ENCODE measurements at places on chromosomes 2 and 18. TPM values are rescaled to one million over a fixed set of nuclear protein-coding genes. Genes with fewer than 3 reads are reported as not detected.

Gene POTEJ
- not detected for total RNA-seq

Gene SULT1C4
- not detected for total RNA-seq

DNA sequence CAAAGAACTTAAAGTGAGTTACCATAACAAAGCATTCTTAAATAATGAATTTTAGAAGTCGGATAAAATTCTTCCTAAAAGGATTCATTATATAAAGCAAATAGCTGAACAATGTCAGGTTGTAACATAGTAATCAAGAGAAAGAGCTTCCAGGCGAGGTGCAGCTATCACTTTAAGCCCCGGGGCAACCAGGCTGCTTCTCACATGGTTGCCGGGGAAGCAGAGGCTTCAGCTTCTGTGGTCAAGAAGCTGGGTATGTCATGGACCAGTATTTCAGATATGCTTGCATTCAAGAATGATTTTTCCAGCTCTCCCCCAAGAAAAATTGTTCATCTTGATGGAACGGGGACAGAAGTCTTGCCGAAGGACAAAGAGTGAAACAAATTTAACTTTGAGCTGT, 23.6 kb upstream of the KYNU start:
- H3K4me1 ChIP-seq: peaks cover 28% of the 10 kb centered on the region
- no peak overlapping the region for H3K27ac ChIP-seq
- no peak for DNase-seq
- H3K4me3 ChIP-seq: no peak overlapping the region

DNA sequence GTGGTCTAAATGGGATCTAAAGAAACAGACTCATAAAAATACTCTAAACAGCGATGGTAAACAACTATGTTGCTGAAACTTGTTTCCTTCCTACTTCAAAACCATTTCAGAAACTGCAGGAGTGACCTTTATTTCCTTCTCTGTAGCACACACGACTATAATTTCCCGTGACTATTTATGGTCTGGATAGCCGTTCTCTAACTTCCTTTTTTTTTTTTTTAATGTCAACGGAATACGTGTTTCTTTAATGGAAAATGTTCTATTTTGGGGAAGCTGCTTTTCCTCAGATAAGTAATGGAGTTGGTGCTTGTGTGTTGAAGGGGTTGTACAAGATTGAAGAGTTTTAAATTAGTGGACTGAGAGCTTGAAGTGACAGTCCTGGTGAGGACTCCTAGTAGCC, 224.1 kb downstream of the PHLPP1 start:
- no peak overlapping the region for H3K4me3 ChIP-seq
- no peaks in the 10 kb centered on the region for H3K36me3 ChIP-seq
- no peak overlapping the region for H3K27ac ChIP-seq
- DNase-seq: no peak
- no peaks in the 10 kb centered on the region for H3K27me3 ChIP-seq
